ENCODE measurements at places on chromosomes 3 and 15.

DNA sequence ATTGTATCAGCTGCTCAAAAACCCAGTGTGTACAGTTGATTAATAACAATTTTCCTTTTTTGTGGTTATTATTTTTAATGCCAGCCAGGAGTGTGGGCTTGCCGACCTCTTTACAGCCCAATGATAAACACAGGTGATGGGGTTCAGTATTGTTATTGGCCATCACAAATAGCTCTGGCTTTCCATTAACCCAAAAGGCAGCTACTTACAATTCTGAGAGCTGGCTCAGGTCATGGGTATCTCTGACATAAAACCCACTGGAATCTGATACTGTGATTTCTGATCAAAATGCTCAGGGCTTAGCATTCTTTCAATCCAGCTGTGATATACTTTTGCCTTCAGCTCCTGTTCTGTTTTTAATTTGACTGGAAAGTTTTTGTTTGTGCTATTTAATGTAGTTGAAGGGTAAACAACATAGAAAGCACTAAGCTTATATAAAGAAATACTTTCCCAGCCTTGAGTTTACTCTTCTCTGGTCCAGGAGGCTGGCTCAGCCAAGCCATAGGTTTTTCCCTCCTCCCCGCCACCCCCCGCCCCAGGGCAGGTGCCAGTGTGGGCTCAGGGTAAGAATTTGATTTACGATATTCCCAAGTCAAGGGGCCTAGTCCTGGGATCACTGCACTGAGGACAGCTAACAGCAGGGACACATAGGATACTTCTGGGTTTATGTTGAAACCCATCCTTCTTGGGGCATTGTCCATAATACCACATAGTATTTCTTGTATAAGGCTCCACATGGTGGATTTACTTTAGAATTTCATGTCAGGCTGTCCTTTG lies 54.0 kb upstream of the MYZAP start:
- no peak for DNase-seq

DNA sequence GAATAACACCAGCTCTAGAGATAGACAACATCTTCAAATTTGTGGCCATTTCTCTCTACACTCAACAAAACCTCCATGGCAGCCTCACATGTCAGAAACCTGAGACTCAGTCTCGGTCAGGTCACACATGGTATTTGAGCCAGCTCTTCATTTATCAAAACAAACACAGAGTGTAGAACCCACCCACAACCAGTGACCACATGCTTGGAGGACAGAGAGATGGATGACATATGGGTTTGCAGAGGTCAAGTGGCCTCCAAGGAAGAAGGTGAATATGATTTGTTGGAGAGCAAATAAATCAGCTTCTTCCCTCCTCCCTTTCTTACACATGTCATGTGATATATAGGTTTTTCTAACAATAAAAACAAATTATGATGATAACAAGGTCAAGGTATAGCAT lies 278.1 kb upstream of the LRTM1 start:
- no peak for DNase-seq

- no peak for DNase-seq
Measured at GRCh38 chr3:187978433-187979011, 175.4 kb upstream of the LPP start.

DNA sequence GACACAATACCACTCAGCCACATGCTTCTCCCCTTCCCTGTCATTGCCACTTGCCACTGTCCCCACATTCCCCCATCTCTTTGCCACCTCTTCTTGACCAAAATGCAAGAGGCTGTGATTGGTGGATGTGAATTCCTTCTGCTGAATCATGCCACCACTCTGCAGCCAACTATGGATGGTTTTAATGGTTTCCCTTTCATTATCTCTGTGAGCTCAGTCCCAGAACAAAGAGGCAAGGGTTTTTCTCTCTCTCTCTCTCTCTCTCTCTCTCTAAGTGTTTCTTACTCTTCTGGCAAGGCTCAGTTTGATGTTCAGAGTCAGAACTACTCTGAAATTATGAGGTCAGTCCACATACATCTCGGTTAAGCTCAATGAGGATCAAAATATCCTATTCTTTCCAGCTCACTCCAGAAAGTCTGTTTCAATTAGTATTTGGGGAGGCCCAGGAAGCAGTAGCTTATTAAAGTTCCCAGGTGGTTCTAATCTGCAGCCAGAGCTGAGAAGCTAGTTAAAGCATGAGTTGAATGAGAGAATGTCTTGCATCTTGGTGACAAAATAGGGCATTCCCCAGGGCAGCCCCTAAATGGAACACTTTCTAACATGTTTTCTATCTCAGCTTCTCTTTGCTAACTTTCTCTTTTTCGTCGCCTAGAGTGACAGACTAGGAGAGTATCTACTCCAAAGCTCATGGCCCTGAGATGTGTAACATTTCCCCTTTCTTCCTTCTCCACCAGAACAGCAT lies 8.5 kb upstream of the ILDR1 start:
- no peak for DNase-seq

DNA sequence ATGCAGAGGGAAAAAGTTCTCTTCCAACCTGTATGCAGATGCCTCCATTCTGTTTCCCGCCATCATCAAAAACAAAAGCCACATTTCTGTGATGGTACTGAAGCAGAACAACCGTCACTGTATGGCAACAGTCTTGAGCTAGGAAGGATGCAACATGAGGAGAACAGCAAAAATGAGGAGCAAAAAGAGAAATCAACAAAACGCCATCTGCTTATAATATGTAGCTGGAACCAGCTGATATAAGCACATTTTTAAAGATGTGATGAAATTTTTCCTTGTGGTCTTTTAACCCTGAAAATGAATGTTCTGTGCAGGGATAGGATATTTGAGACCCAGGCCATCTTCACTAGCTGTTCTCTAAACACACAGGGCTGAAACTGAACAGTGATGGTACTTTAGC lies 287.0 kb downstream of the ZIC4 start:
- peak; percentile 8 for DNase-seq

DNA sequence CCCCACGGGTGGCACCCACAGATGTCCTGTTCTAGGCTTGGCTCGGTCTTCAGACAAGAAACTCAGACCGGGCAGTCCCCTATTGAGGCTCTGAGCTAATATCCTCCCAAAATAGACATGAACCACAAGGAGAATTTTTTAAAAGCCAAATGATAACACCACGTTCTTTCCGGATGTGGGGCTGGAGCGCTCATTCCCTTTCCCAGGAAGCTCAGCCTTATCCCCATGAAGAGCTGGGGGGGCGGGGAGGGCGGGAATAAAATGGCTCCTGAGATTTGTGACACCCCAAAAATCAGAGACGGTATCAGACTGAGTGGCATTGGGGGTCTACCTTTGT lies 1.1 kb downstream of the SLC6A1 start:
- no peak for DNase-seq

- no peak for DNase-seq
Measured at GRCh38 chr15:44038755-44039191, 156.3 kb downstream of the FRMD5 start.

DNA sequence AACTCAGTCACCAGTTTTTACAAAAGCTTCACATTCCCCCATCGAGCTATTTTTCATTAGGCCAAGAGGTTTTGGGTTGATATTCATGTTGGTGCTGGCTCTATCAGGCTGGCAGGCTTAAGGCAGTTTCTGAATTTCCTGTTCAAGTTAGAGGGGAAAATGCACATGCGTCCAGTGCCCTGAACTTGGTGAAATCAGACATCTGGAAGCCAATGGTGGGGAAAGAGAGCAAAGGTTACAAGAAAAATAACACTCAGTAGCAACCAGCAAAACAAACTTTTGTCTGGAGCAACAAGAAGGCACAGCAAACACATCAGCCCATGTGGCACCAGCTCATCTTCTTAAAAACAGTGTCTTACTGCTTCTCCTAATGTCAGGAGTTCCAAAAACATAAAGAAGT lies 155.6 kb upstream of the TSC22D2 start:
- peak; percentile 36 for DNase-seq

DNA sequence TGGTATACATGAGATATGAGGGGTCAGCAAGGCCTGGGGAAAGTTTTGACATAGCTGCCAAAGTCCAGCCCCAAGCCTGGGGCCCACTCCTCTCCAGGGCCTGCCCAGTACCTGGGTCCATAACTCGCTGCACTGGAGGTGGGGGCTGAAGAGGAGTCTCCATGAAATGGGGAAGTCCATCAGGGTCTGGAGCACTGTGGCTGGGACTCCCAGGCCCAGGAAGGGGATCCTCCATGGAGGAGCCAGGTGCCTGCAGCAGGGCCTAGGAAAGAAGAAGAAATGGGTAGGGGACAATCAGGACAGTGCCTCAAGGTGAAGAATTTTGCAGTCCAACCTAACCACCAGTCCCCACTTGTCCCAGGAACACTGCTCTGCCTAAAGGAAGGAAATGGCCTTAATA lies 8.2 kb downstream of the GORASP1 start:
- no peak for DNase-seq

DNA sequence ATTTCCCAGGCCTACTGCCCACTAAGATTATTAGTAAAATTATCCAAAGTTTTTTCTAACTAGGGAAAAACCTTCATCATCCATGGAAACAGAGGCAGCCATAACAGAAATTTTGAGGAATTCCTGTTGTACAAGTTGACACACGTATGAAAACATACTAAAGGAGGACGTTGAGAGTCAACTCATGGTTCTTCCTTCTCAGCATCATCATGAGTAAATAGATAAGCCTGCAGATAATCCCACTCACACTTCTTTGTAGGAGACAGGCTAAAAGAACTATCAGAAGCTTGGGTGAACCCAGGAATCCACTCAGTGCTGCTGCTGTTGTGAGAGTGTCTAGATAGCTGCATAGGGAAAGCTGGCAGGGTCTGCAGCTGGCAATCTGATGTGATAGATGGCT lies 694.8 kb upstream of the NR2F2 start:
- DNase-seq = no peak

- DNase-seq = no peak
Measured at GRCh38 chr15:100083572-100083971, 258.2 kb downstream of the ADAMTS17 start.

DNA sequence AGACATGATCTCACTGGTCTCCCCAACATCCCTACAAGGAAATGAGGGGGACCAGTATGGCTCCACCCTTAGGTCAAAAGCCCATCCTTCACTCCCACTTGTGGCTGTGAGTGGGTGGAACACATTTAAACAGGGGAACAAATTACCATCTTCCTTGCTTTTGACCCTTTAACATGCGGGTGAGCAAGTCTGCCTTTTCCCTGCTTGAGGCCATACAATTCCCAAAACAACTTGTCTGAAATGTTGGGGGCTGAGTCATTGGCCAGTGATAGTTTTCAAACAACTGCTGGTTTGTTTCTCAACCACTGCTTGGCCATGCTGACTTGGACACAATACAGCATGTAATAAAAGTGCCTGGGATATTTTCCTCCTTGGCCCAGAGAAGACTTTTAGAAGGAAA lies 39.6 kb downstream of the COL8A1 start:
- DNase-seq = no peak

DNA sequence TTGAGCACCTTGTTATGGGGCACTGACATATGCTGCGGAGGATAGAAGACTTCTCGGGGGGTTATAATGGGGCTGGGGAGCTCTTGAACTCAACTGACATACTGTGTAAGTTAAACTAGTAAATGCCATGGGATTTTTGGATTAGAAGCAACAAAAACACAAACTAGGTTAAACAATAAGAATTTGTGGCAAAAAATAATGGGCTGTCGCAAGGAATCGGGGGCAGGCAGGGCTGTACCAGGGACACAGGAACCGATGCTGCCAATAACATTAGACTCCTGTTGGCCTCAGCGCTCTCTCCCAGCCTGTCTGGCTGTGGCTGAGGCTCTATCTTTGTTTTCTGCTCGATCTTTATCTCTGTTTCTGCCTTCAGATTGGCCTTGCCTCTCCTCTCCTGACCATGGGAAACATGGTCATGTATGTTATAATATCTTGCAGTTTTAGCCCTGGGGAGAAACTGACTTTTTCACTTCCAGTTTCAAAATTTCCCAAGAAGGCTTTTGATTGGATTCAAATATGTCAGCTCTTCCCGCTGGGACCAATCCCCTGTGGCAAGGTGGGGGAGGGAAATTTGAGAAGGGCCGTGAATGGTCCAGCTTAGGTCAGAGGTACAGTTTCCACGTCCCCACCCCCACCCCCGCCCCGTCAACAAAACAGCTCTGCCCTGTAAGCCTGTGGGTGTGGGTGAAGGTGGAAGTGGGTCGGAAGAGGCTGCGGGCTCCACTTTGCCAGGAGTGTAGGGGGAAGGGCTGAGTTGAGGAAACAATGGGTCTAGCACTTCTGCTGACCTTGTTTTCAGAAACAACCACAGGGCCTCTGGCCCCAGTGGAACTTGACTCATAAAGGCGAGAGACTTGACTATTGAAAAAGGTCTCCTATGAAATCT lies 161.1 kb upstream of the TBL1XR1 start:
- no peak for DNase-seq

- peak; percentile 43 for DNase-seq
Measured at GRCh38 chr3:11601446-11602238, 42.1 kb downstream of the VGLL4 start.

- DNase-seq = no peak
Measured at GRCh38 chr3:16929311-16929710, 44.6 kb downstream of the PLCL2 start.

GRCh38 chr15:28167042-28167441 lies 67.9 kb upstream of the OCA2 start:
- no peak for DNase-seq

Data from left lung (tissue), 14 donors.